Stimulated activated CD8-positive, alpha-beta memory T cell treated with anti-CD3 and anti-CD28 coated beads, Interleukin-4, amount 100 ng/mL, for 1 hour (primary cell): ENCODE measurements at places on chromosomes 7 and 10.

- no peak for DNase-seq
Measured at GRCh38 chr7:33503014-33503413, 373.6 kb downstream of the BBS9 start.

- no peak for DNase-seq
Measured at GRCh38 chr10:13668126-13668525, 81.4 kb downstream of the PRPF18 start.

DNA sequence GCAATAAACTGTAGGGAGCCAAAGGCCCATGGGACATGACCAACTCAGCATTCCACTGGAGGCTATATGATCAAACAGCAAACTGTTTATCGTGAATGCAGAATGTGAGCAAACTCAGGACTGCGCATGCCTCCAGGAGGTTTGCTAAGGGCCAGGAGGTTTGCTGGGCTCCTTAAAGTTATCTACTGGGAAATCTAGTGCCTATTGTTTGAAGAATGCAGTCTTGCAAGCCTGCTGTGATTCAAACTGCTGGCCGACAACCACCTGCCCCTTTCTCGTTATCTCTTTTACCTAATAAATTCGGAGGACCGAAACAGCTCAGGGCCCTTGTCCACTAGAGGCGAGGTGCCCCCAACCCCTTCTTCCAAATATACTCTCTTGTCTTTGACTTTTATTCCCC lies 404.1 kb downstream of the KCNMA1 start:
- DNase-seq: no peak

DNA sequence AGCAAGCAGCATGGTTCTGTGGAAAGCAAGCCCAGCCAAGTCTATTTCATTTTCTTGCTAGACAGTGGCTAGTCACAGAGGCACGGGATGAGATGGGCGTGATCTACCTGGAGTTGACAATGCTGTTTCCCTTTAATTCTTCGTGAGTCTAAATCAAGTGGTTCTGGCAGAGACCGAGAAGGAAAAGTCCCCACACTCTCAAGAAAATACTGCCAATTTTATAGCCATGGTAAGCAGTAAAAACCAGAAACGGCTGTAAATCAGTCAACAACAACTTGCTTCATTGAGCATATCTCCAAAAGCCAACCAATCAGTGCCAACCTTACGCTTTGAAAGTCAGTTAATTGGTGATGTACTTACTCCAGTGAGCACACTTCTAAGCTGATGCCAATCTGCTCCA lies 223.4 kb downstream of the SEC23IP start:
- no peak for DNase-seq
